ENCODE measurements at places on chromosomes 11 and 22.

DNA sequence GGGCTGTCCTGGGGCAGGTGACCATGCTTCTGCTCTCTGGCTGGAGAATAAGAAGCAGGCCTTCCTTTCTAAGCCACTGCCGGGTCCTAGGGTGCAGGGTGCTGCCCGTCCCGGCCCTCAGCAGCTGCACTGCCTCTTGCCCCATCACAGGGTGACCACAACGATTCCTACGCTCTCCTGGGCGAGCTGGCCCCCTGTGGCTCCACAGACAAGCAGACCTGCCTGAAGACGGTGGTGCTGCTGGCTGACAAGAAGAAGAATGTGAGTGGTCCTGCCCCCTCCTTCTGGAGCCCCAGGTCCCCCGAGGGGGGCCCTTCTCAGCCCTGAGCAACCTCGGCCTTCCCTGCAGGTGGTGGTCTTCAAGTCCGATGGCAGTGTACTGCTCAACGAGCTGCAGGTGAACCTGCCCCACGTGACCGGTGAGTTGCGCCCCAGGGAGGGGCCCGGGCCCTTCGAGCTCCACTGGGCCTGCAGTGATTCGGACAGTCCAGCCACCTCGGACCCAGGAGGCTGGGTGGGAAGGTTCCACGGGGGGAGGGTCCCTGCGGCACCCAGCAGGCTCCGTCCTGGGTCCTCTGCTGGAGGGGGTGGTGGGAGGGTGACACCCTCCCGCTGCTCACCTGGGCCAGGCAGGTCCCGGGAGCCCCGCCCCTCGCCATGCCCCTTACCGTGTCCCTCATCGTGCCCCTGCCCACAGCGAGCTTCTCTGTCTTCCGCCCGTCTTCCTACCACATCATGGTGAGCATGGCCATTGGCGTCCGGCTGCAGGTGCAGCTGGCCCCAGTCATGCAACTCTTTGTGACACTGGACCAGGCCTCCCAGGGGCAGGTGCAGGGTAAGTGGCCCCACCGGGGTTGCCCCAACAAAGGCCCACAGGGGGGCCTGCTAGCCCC is 8.3 kb downstream of the MUC2 start:
- DNase-seq = no peak

DNA sequence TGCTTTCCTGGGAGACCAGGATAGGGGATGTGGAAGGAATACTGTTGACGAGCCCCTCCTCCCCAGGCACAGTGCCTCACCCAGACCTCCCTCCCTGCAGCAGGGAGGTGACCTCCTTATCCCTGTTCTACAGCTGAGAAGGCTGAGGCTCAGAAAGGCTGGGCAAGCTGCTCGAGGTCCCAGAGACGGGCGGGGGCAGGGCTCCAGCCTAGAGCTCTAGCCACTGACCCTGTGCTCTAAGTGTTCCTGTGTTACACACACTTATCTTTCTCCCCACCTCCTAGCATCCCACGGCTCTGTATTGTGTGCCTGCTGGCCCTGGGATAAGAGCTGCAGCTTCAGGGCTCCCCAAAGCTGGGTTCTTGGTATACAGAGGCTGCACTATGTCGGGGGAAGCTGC is 7.9 kb downstream of the CCDC134 start:
- DNase-seq = no peak

GRCh38 chr22:17890245-17890671 is 116.0 kb upstream of the BID start:
- DNase-seq = no peak

GRCh38 chr11:46930089-46930488 is 6.5 kb upstream of the CSTPP1 start:
- no peak for DNase-seq

- no peak for DNase-seq
These were observed 125.2 kb downstream of the CTTN start for GRCh38 chr11:70523384-70524095.

DNA sequence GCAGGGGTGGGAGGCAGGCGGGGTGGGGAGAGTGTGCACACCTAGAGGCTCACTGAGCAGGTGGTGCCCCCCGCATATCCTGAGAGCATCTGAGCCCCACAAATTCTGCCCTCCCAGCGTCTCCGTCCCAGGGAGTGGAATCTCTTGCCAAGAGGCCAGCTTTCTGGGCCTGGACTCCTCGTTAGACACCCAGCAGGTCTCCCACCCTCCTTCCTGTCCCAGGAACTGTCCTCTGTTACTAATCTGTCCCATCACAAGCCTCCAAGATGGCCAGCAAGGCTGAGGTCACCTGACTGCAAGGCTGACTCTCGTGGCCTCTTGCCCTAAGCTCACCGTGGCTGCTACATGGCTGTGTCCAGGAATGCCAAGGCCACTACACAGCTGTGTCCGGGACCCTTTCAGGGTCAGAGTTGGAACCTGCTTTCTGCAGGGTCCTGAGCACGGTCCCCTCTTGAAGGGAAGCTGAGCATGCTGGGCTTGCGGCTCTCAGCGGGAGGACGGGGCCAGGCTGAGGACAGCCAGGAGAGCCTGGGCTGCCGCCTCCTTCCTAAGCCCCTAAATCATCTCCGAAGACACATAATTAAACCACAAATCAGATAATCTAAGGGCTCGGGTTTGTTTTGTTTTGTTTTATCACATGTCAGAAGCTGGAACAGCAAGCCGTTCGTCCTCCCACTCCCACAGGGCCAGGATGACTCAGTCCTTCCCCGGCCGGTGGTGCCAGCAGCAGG is 1327.3 kb downstream of the TBC1D22A start:
- DNase-seq = no peak

- no peak for DNase-seq
These were observed 1.2 kb downstream of the ELFN2 start for GRCh38 chr22:37425800-37426705.

GRCh38 chr22:40547729-40548143 is 88.8 kb downstream of the MRTFA start:
- DNase-seq = no peak

DNA sequence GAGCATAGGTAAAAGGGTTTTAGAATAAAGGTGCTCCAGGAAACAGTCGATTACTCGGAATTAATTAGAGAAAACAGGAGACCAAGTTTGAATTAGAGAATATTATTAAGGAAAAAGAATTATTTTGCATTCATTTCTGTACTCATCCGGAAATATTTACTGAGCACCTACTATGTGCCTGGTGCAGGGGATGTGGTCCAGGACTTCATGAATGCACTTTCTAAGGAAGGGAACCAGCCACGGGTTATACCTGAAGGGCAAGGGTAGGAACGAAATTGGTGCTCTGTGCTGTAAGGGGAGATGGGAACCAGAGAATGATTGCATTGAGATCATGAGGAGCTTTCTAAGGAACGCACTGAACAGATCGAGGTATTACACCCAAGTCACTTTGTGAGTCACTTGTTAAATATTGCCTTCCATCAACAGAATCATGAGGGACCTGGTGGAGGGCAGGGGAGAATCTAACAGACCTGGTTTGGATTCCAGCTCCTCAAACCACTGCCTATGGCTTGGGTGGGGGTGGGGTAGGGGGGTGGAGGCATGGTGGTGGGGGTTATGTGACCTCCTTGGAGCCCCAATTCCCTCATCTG is 40.9 kb downstream of the C11orf96 start:
- no peak for DNase-seq

GRCh38 chr22:48948575-48949170 is 879.0 kb downstream of the BRD1 start:
- no peak for DNase-seq

GRCh38 chr22:30877662-30878515 is 90.7 kb downstream of the MORC2 start:
- no peak for DNase-seq

DNA sequence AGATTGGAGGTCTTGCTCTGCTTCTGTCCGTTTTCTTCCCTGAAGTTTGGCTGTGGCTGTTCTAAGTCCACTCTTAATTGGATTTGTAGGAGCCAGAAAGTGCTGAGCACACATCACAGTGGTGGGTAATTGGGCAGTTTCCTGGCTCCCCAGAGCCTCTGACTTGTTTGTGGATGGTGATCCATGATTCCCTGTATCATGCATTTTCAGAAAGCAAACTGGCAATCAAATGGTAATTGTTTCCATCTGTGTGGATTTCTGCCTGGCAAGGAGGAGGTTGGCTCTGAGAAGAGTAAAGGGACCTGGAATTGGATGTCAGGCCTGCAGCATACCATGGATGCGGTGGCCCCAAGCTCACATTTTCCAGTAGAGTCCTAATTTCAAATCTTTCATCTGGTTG is 49.5 kb downstream of the PPFIBP2 start:
- DNase-seq = no peak

DNA sequence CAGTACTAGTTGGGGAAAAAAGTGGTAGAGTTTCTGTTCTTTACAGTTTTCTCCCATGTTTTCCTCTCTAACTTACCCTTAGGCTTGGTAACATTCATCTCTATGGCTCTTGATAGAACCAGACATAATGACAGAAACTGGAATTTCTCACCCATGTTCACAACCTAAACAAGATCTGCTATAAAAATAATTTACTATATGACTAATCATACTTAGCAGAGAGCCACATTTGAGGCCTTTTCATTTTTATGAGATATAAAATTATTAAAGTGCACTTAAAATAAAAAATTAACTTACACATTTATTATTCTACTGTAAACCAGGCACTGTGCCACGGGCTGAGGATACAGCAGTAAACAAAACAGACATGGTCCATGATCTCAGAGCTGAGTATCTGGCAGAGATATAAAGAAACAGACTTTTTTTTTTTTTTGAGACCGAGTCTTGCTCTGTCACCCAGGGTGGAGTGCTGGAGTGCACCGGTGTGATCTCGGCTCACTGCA is 98.1 kb downstream of the GAB2 start:
- DNase-seq = no peak

- DNase-seq = peak; percentile 46
These were observed 111.2 kb downstream of the MRTFA start for GRCh38 chr22:40525250-40525884.

DNA sequence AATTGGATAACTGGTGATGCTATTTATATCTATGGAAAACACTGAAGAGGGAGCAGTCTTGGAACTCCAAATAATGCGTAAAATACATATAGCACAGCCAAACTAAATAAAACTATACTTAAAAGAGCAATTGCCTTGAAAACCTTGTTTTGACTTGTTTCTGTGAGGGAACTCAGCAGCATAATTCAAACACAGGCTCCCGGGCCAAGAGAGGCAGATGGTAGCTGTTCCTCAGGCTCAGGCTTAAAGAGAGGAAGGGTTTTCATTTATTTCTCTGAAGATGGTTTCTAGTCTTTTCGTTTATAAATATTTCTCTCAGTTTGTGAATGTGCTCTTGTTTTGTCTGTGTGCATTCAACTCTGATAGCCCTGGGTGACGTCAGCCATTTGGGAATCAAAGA is 82.4 kb downstream of the FANCF start:
- DNase-seq = no peak

- no peak for DNase-seq
These were observed 55.3 kb downstream of the LRRC4C start for GRCh38 chr11:41404109-41404508.

GRCh38 chr11:93577286-93577685 is 34.1 kb upstream of the SMCO4 start:
- DNase-seq = no peak

DNA sequence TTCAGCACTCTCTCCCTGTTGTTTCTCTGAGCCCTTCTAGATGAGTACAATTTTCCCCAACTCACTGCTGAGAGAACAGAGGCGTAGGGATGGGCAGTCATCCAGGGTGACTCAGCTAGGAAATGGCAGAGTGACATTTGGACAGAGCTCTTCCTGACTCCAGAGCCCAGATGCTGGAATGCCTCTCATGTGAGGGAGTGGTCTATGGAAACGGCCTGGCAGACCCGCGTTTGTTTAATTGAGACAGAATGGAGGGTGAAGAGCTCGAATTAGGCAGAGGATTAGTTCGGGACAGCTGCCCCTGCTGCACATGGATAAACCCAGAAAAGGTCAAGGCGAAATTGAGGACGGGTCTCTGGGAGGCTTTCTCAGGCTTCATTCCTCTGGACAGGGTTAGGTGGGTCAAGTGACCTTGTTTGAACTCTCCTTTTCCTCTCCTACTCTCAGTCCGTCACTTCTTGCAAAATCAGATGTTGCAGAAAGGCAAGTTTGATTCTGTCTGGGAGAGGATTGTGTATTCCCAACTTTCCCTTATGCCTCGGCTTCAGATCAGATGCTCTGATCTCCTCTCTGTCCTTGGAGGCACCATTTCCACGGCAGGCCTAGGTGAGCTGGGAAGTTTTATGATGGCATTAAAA is 7.6 kb upstream of the LMO2 start:
- DNase-seq = no peak

DNA sequence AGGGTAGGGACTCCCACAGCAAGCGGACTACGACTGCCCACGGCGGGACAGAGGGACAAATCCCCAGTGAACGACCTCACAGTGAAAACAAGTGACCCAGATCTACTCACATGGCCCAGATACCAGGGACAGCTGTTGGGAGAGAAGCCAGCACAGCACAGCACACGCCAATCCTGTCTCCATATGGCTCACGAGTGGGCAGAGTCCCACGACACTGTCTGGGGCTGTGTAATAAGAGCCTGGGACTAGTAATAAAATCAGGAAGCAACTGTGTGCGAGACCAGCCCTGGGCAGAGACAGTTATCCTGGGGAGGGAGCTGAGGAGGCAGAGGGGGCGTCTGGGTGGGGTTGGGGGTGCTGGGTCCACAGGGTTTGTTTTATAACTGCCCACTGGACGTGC is 385.0 kb downstream of the CTTN start:
- no peak for DNase-seq

DNA sequence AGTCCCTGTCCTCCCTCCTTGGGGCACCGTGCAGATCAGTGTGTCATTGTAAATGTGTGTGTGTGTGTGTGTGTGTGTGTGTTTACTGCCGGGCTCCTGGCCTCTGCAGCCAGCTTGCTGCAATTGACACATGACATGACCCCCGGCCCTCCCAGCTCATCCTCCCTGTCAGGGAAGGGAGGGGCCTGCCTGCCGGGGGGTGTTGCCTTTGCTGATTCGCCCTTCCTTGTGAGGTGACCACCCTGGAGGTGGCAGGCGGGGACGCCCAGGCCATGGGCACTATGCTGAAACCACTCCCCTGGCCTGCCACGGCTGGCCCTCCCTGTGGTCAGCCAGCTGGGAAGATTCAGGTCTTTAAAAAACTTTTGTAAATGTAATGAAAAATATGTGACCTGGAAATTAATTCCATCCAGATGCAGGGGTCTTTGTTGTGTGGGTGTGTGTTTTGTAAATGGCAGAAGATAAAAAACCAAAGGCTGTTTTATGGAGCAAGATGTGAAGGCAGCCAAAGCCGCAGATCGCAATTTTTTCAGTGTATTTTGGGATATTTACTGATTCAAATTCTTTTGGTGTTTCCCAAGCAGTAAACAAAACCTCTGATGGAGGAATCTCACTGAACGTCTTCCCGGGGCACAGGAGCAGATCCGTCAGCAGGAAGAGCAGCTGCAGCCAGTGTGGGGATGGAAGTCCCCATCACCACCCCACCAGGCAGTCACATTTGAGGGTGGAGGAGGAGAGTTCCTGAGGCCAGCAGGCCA is 23.2 kb downstream of the SHISAL1 start:
- DNase-seq = no peak

DNA sequence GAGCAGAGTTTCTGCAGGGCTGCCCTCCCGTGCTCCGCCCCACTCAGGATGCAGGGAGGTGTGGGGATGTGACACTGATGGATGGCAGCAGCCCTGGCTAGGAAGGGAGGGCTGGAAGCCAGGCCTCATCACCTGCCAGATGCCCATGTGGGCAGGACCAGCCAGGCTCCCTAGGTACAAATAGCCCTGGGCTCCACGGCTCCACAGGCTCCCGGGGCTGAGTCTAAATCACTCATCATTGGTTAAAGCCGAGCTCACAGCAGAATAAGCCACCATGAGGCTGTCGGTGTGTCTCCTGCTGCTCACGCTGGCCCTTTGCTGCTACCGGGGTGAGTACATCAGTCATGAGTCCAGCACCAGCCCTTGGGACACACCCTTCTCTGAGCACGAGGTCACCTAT is at the start of gene SCGB1D1:
Gene SCGB1D1 (plus strand): TSS at position 206 of the 400 bp plus-strand sequence. CDS start 69 bp downstream, at position 275.
- no peak for DNase-seq

Data from stimulated activated CD8-positive, alpha-beta memory T cell treated with anti-CD3 and anti-CD28 coated beads, Interleukin-15, amount 100 ng/mL, for 4 hours (primary cell).